Daoy (cell line): ENCODE measurements at places on chromosomes 7 and 10. TPM values are rescaled to one million over a fixed set of nuclear protein-coding genes. Genes with fewer than 3 reads are reported as not detected.

The PKD2L1 gene
- total RNA-seq: not detected in 2 replicates

The SYT15B gene
- total RNA-seq: 0.09 TPM in 1 of 2 replicates, not detected in the other

The TUBAL3 gene
- total RNA-seq: 0.23 and 0.54 TPM in 2 replicates

The CTTNBP2 gene
- total RNA-seq: 3.6 TPM in 2 replicates

DNA sequence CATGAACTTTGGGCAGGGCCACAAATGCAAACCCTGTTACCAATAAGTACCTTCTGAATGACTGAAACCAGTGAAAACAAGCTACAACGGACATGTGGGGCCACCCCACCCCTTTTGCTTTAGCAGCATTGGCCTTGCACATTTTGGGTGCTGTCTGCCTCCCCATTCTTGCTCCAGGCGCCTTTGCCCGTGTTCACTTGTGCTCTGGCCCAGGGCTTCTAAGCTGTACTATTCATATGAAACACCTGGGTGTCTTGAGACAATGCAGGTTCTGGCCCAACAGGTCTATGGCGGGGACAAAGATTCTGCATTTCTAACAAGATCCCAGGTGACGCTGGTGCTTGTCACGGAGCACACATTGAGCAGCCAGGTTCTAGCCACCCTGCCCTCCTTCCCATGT, 96.5 kb upstream of the SDK1 start:
- DNase-seq: no peak

DNA sequence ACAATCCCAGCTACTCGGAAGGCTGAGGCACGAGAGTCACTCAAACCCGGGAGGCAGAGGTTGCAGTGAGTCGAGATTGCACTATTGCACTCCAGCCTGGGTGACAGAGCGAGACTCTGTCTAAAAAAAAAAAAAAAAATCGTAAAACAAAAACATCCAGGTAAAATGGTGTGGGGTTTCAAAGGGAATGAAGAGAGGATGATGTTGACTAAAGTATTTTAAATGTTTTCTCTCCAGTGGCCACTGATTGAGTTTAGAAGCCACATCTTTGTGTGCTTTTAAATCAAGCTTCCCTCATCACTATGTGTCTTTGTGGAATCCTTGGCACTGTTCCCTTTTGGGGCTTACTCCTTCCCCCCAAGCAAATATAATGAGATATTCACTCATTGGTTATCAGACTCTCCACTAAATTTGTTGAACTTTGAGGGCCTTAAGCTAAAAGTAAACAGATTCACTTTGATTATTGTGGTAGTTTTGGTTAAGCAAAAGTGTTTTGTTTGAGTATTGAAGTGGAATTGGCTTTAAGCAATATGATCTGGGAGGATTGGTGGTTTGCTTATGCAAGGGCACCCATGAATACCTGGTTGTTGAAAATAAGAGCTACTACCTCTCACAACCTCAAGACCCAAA, 162.9 kb downstream of the CDK14 start:
- no peak for DNase-seq

DNA sequence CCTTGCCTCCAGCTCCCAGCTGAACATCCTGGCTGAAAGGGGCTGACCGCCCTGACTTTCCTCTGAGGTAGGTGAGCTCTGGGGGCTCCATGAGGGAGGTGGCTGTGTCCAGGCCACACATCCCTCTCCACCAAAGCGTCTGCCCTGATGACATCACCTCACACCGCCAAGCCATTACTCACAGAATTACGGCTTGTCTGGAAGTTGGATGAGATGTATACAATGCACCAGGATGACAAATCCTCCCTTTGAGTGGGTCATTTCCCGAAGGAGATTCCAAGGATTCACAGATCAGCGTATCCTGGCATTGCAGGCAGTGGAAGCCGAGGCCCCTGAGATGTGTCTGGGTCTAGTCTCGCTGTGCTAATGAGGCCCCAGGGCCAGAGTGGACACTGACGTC, 15.1 kb upstream of the RET start:
- peak; percentile 58 for DNase-seq

- DNase-seq: peak; percentile 58
Measured at GRCh38 chr7:150949564-150949963, 28.6 kb downstream of the KCNH2 start.
